ENCODE measurements at places on chromosomes 13 and 19. TPM values are rescaled to one million over a fixed set of nuclear protein-coding genes. Genes with fewer than 3 reads are reported as not detected.

Gene PRTN3
- total RNA-seq: not detected

Gene RINL
- total RNA-seq: 67.0 TPM

Gene C19orf81
- total RNA-seq: not detected

- DNase-seq: peak; percentile 82
Measured at GRCh38 chr19:6125571-6125989, 9.9 kb upstream of the ACSBG2 start.

DNA sequence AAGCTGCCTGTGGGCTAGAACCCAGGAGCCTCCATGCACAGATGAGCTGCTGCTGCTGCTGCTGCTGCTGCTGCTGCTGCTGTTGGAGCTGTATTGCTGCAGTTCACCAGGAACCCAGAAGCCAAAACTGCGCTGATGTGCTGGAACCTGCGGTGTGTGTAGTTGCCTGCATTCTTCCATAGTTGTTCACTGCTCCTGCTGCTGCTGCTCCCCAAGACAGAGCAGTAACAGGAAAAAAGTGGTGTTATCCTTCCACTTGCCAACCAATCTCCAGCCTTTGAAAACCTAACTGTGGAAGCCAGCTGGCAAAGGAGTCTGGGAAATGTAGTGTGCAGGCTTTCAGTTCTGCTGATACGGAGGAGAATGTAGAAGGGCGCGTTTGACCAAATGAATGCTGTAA is 37.9 kb downstream of the ARHGAP35 start:
- no peak for DNase-seq

GRCh38 chr19:18294467-18294864 is 13.0 kb upstream of the JUND start:
- peak; percentile 88 for DNase-seq

- no peak for DNase-seq
Measured at GRCh38 chr13:97120346-97120745, 101.8 kb upstream of the MBNL2 start.

Gene EBI3
- 15.6 TPM for total RNA-seq

Gene SUGT1
- total RNA-seq: 38.4 TPM

DNA sequence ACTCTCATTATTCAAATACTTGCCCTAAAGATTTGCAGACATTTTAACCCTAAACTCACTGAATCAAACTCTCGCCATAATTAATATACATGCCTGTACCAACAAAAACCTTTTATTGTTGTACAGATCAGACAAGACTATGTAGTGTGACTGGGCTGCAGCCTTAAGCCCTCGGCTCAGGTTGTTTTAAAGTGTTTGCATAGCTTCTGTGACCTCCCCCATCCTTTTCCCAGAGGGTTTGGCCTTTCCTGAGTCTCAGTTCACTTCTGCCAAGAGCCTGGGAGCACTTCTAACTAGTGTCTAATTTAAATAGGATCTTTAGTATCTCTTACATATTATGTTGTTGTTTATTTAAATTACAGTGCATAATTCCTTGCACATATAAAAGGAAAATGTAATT is 158.2 kb downstream of the HS6ST3 start:
- DNase-seq: no peak

GRCh38 chr13:31105020-31105795 is 56.5 kb downstream of the HSPH1 start:
- DNase-seq: no peak

Gene WASF3
- total RNA-seq: 0.34 TPM

DNA sequence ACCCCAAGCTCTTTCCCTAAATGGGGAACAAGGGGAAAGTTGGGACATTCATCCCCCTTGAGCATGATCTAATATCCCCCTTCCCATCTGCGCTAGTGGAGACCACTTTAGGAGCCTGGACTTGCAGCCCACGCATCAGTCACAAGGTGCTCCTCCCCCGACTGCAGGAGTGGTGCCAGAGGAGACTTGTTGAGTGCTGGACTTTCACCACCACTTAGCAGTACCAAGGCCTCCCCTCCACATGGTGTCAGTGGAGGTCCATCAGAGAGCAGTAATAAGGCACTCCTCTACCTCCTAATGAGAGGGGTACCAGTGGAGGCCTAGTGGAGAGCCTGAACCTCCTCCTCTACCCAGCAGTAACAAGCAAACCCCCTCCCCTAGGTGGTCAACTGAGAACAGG is 22.5 kb downstream of the CAB39L start:
- DNase-seq: peak; percentile 39

DNA sequence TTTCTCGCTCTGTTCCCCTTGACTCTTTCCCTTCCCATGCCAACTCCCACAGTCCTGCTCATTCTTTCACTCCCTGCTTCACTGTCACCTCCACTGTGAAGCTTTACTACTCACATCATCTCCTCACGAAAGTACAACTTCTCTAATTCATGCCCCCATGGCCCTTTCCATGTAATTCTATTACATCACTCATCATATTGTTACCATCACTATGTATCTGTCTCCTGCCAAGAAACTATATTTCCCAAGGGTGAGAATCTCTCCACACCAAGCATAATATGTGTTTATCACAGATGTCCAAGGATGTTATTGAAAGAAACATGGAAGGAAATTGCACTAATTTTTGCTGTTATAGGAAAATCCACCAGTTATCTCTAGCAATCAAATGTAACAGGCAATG is 37.2 kb upstream of the LRCH1 start:
- DNase-seq: no peak

Gene ZNF606
- total RNA-seq: 48.1 TPM

- no peak for DNase-seq
Measured at GRCh38 chr13:112574416-112574815, 13.5 kb downstream of the TUBGCP3 start.

DNA sequence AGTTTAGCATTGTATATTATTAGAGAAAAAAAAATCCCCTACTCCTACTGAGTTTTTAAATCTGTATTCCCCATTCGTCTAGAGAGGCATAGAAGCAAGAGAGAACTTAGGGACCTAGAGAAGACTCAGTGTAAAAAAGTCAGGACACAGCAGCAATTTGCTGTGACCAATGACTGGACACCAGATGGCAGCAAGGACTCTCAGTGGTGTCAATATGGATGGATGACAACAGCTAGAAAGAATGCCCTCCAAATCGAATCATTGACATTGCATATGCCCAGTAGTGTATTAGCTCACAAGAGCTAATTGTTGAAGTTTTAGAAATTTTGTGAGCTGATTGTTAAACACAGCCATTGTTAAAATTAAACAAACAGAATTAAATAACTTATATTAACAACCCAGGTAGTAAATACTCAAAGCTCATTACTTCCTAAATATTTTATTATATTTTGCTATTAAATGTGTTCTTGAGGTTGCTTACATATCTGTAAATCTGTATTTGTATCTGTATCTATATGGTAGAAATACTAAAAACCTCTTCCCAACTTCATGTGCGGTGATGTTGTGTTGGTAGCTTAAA is 43.9 kb downstream of the SIAH3 start:
- peak; percentile 29 for DNase-seq

- no peak for DNase-seq
Measured at GRCh38 chr19:2810141-2811091, 9.3 kb upstream of the ZNF554 start.

DNA sequence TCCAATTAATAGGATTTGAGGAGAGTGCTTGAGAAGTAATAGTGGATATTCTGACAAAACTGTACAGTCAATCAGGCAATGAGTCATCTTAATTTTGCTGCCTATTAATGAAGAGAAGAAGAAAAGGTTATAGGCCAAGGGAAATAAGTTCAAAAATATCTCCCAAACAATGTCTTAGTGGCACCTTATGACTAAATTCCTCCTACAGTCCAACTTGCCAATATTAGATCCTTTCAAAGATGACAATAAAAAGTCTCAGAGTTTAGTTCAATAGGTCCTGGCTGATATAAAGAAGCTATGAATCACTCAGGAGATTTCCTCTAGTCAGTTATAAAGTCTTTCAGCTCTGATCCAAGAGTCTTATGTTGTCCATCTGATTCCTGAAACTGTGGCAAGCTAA is 27.9 kb downstream of the UGGT2 start:
- DNase-seq: no peak

DNA sequence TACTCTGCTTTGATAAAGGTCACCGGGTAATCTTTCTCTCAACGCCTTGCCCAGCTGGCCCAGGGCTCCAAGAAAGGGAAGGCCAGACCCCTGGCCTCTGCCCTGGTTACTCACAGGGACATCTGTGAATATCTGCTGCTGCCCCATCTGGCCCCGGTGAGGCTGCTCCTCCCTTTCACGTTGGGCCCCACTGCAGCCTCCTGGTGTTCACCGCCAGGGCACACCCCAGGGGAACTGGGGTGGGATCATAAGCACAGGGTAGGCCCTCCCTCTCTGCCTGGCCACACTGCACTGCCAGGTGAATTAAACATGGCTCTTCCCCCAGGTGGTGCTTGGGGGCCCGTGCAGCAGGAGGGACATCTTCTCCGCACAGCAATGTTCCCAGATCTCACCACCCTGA is 12.7 kb downstream of the LAIR1 start:
- DNase-seq: peak; percentile 61

Gene ZNF665
- 18.1 TPM for total RNA-seq

DNA sequence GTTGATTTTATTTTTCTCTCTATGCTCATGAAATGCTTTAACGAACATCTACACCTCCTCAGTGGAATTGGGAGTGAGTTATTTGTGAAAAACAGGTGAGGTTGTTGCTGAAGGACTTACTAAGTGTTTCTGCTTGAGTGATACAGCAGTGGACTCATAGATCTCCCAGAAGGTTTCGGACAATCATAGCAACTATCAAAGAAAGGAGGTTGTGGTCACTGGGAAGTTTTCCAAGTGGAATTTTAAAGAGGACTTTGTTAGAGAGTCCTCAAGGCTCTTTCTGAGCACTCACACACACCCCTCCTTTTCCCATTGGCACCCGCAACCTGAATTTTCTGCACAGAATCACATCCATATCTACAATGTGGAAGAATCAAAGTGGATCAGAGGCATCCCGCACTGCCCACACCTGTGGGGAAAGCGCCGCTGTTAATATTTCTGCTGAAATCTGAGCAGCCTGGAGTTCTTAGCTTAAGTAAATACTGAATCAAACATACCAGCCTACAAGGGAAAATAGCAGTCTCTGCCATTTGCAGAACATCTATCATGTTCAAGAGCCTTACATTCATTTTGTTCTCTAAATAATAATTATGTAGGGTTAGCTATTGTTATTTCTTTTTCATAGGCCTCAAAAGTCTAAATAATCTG is 719.4 kb downstream of the DIAPH3 start:
- DNase-seq: no peak

DNA sequence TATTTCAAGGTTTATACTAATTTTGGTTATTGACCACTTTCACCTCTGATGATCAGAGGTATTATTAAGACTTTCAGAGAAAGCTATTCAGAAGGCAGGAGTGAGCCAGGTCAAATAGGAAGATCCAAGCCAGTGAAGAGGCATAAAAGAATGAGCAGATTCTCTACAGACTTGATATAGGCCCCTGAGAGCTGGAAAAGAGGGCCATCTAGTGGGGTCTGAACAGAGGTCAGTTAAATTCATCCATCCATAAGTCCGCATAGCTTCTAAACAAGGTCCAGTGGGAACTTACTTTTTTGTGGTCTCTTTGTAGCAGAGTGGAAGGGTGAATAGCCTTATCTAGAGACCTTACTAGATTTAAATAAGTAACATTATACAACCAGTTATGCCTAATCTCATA is 126.6 kb upstream of the UFM1 start:
- DNase-seq: no peak

DNA sequence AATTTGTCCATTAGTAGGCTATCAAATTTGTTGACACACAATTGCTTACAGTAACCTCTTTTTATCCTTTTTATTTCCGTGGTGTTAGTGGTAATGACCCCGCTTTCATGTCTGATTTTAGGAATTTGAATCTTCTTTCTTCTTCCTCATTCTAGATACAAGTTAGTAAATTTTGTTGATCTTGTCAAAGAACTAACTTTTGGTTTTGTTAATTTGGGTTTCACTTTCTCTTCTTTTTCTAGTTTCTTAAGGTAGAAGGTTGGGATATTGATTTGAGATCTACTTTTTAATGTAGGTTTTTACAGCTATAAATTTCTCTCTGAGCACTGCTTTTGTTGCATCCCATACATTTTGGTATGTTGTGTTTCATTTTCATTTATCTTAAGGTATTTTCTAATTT is 53.3 kb upstream of the SLC7A1 start:
- no peak for DNase-seq

Gene TEAD2
- total RNA-seq: 12.0 TPM

DNA sequence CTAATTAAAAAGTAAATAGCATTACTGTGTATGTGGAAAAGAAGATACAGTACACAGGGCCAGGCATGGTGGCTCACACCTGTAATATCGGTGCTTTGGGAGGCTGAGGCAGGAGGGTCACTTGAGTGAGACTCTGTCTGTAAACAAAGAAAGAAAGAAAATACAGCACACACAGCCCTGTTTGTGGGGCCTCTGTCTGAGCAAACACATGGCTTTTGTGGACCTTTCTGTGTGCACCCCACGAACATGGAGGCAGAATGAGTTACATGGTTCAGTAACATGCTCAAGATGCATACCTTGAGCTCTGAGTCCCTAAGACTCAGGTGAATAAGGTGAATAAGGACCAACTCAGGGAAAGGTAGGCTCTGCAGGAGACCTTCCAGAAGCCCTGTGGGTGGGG is 20.0 kb upstream of the AMER2 start:
- no peak for DNase-seq

DNA sequence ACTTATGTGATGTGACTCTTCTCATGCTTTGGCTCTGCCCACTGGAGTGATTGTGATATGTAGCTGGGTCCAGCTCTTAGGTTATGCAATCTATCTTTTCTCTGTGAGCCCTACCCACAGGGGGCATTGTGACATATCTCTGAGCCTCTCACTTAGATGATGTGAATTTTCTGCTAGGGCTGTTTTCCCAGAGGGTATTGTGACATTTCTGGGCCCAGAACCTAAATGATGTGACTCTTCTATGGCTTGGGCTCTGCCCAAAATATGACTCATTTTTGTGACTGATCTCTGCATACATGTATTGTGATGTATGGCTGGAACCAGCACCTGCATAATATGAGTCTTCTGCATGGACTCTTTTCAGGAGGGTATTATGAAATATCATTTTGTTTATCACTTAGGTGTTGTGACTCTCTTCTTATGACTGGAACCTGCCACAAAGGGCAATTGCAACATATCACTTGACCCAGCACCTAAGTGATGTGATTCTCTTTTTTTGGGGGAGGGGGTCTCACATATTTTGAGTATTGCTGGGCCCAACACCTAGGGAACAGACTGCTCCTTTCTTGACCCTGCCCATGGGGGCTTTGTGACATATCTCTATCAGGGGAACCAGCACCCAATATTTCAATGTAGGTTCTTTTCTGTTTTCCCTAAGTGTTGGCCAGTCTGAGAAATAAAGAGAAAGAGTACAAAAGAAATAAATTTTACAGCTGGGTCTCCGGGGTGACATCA is 12.1 kb upstream of the ZNF254 start:
- DNase-seq: no peak

Gene PLA2G4C
- total RNA-seq: 17.4 TPM
